ENCODE measurements at places on chromosomes 5 and 9.

DNA sequence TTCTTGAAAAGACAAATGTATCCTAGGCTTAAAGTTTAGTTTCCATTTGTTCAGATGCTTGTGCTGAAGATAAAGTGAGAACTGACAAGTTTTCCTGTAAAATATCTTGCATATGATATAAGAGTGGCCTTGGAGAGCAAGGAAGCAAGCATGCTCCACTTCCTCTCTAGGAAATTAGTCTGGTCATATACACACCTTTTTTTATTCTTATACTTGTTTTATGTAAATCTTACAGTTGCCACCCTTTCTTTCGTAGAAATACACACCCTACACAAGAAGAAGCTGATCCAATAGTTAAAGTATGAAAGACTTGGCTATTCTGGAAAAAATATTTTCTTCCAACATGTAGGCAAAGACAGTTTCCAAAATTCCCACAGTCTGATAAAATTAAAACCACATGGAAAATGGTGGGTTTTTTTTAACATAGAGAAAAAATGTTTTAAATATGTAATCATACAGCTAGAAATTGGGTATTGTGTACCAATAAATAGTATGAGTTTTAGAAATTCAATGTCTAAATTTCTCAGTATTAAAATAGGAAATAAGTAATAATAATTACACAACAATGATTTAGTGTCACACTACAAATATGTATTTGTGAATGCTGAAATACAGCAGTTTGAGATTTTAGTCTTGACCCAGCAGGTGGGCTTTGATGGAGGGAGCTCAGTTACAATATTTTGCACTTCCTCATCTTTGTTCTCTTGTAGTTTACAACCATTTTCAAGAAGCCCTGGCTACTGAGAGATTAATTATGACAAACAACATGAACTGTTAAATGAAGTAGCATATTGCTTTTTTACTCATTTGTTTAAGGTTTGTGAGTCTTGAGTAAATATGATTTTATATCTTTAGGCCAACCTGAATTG lies 185.7 kb upstream of the GNA14 start:
- DNase-seq, result no peak

GRCh38 chr5:158588617-158589016 lies 511.1 kb downstream of the EBF1 start:
- DNase-seq, result no peak

DNA sequence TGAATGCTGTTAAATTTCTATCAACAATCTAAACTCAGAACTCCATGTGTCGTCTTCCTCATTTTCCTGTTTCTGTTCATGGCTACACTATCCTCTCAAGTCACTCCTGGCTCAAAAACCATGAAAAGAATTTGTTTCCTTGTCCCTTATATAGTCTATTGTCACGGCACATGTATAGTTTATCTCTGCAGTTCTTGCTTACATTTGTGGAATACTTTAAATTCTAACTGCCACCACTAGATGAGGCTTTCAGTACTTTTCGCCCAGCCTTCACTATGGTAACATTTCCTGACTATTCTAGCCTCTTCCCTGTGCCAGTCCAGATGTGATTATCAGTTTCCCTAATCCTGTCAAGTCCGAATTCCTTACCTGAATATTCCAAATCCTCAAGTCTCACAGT lies 34.6 kb downstream of the PKD2L2 start:
- DNase-seq, result no peak

- DNase-seq, result no peak
Observed at GRCh38 chr5:73215531-73215890, 42.5 kb downstream of the TMEM174 start.

DNA sequence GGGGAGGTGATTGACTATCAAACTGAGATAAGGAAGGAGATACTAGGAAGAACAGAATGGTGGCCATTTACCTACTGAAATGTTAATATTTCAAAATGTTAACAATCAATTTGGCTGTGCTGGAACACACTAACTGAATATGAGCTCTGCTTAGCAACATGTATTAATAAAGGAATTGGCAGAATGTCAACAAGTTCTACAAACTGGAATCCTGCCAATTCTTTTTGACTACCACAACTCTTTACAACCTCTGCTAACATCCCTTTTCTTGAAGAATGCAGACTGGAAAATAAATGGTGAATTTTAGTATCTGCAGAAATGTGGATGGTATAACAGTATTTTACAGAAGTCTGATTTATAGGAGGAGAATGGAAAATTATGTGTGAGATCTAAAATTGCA lies 446.4 kb downstream of the ISL1 start:
- no peak for DNase-seq

DNA sequence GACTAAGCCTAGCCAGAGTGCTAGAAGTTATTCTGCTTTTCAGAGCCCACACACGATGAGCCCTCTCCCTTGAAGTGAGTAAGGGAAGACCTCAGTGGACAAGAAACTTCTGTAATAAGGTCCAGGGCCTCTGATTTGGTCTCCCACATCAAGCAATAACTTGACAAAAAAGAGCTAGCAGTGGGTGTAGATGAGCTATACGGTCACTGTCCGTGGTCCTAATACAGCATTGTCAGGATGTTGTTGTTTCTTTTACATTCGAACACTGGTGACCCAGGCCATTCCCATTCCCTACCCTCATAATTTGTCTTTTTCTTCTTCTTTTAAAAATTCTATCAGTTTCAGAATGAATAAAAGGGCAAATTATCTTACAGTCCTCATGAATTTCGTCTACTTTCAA lies 5.2 kb downstream of the PCSK1 start:
- no peak for DNase-seq
